ENCODE measurements at places on chromosomes 3 and 15.

GRCh38 chr15:26259581-26259980 lies 396.5 kb upstream of the ATP10A start:
- peak overlapping the region; percentile 58 for H3K27ac ChIP-seq
- no peaks in the 10 kb centered on the region for H3K36me3 ChIP-seq
- no peak for DNase-seq

DNA sequence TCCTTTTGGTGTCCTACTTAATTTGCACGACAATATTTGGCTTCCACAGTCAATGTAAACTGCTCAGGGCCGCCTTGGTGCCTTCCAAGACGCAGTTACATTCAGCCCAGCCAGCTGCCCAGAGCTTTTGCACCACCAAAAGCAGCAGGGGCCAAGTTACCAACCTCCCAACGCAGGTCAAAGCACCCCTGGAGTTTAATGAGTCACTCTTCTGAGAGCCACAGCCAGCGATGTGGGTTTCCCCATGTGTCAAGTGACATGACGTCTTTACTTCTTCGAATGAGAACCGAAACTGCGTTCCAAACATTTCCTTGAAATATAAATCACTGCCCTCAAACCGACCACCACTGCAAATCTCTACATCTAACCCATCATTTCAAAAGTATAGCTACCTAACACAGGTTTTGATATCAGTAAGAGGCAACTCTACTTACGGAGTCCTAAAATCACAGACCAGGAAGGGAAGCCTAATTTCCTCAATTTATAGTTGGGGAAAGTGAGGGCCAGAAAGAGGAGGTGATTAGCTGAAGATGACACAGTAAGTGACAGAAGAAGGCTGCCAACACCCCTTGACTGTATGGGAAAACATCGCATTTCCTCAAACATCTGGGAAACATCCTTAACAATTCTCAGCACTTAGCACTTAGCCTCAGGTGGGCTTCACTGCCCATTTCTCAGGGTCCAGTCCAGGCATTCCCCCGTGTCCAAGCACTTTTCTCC lies 24.5 kb downstream of the MB21D2 start:
- H3K4me3 ChIP-seq = no peak overlapping the region

- no peaks in the 10 kb centered on the region for H3K36me3 ChIP-seq
- DNase-seq = no peak
- H3K27ac ChIP-seq = no peak overlapping the region
Observed at GRCh38 chr15:74265046-74265639, 29.0 kb downstream of the CCDC33 start.

- no peak overlapping the region for H3K4me3 ChIP-seq
- H3K27ac ChIP-seq = no peak overlapping the region
- H3K36me3 ChIP-seq = peaks cover 30% of the 10 kb centered on the region
- H3K4me1 ChIP-seq = no peaks in the 10 kb centered on the region
- no peak for DNase-seq
Observed at GRCh38 chr15:100571592-100572167, 30.3 kb downstream of the LINS1 start.

DNA sequence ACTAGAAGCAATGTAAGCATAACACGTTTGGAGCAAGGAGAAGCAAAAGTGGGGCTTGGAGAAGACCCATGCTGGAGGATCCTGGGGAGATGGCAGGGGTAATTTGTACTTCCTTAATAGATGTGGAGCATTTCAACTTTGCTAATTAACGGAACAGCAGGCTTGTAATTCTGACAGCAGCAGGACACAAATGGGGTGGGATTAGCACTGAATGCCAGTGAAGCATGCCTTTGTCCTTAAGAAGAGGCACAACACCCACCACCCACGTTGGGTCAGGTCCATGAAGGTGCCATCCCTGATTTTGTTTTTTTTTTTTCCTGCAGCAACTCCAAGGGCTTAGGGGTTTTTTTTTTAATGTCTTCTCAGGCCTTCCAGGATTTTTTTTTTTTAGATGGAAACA lies 231.9 kb upstream of the ROPN1 start:
- H3K4me1 ChIP-seq = no peaks in the 10 kb centered on the region
- no peak for DNase-seq
- no peak overlapping the region for H3K4me3 ChIP-seq
- H3K36me3 ChIP-seq = no peaks in the 10 kb centered on the region

DNA sequence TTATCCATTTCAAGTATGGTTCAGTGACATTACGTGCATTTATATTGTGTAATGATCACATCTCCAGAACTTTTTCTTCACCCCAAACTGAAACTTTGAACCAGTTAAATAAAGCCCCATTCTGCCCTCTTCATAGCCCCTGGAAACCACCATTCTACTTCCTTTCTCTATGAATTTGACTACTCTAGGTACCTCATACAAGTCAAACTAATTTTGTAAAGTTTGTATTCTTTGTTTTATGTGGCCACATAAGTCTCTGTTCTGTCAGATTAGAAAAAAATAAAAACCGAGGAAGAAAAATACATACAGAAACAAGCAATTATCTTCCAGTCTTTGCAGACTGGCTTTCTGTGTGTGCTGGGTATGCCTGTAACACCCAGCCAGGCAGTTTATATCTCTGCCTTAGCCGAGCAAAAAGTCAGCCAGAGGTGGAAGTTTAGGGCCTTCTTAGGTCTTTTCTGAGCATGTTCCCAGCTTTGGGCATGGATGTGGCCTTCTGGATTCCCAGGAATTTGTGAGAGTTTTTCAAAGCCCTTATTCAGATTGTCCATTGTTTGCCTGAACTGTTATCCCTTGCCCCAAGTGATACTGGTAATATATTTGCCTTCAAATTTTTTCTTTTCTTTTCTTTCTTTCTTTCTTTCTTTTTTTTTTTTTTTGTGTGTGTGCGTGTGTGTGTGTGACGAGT lies 6.0 kb upstream of the GRAMD1C start:
- no peaks in the 10 kb centered on the region for H3K4me1 ChIP-seq
- DNase-seq = no peak
- H3K4me3 ChIP-seq = no peak overlapping the region
- no peaks in the 10 kb centered on the region for H3K27me3 ChIP-seq

DNA sequence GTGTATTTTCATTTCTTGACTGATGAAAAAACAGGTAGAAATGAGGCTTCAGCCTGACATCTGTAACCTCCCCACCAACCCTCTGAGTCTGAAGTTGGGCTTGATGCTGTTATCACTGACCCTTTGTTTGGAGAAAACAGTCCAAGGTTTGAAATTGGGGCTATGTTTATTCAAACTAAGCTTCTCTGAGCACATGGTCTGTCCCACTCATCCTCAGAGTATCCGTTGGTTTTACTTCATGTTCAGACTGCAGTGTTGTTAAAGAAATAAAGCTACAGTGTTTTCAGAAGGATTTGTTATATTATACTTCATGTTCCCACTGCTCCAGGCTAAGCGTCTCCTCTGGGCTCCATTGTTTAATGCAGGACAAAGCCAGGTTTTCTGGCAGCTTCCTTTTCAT lies 6.0 kb downstream of the MAPKBP1 start:
- no peaks in the 10 kb centered on the region for H3K36me3 ChIP-seq
- H3K27me3 ChIP-seq = no peaks in the 10 kb centered on the region

DNA sequence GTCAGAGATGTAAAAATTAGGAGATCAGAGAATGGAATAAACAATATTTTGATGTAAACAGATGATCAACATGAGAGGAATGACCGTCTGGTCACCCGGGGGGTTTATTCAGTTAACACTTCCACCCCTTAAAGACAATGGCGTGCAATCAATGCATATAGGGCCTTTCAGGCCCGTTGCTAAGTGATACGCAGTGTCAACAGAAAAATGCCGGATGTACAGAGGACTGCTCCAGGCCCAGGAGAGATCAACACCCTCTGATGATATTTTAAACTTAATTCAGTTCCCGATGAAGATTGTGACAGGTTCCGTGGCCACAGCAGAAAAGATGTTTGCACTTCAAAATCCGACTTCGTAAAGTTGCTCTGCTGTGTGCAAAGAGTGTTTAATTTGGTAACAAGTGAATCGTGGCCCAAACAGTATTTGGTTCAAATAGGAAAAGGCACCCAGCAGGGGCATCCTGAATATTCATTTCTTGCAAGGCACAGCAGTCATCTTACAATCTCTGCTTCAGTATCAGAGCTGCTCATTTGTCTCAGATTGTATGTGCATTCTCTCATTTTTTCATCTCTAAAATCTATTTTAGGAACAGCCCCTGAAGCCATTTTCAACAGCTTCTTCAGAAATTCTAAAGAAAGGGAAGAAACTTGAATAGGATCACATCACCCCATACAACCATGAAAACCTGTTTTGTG lies 72.6 kb downstream of the FOXB1 start:
- no peak overlapping the region for H3K4me3 ChIP-seq
- H3K4me1 ChIP-seq = no peaks in the 10 kb centered on the region
- H3K27ac ChIP-seq = no peak overlapping the region
- no peak for DNase-seq
- no peaks in the 10 kb centered on the region for H3K27me3 ChIP-seq

DNA sequence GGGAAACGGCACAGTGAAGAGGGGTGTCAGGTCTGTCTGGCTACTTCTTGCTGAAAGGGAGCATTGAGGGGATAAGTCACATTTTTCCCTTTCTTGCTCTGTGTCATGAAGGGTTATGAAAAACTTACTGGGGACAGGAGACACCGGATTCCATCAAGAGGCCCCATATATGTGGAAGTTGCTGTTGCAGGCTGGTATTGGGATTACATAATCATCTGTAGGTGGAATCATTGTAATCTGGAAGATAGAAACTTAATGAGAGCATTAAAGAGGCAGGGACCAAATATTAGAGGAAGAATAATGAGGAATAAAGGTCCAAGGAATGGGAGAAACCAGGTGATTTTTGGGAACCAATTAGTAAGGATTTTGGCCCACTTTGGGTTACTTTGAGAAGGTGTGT lies 4.2 kb upstream of the TCAIM start:
- H3K27ac ChIP-seq = no peak overlapping the region
- no peaks in the 10 kb centered on the region for H3K36me3 ChIP-seq
- no peaks in the 10 kb centered on the region for H3K4me1 ChIP-seq

GRCh38 chr15:79523266-79523665 lies 91.1 kb downstream of the MINAR1 start:
- H3K36me3 ChIP-seq = no peaks in the 10 kb centered on the region
- peak; percentile 9 for DNase-seq
- H3K4me1 ChIP-seq = no peaks in the 10 kb centered on the region

- DNase-seq = no peak
- H3K27me3 ChIP-seq = no peaks in the 10 kb centered on the region
- no peaks in the 10 kb centered on the region for H3K4me1 ChIP-seq
- H3K36me3 ChIP-seq = no peaks in the 10 kb centered on the region
- no peak overlapping the region for H3K4me3 ChIP-seq
Observed at GRCh38 chr3:12856626-12857025, 15.3 kb upstream of the RPL32 start.

GRCh38 chr3:44974416-44974815 lies 1.6 kb downstream of the ZDHHC3 start:
- no peaks in the 10 kb centered on the region for H3K4me1 ChIP-seq
- no peak for DNase-seq
- no peak overlapping the region for H3K4me3 ChIP-seq
- H3K27me3 ChIP-seq = no peaks in the 10 kb centered on the region
- no peak overlapping the region for H3K27ac ChIP-seq
- no peaks in the 10 kb centered on the region for H3K36me3 ChIP-seq

DNA sequence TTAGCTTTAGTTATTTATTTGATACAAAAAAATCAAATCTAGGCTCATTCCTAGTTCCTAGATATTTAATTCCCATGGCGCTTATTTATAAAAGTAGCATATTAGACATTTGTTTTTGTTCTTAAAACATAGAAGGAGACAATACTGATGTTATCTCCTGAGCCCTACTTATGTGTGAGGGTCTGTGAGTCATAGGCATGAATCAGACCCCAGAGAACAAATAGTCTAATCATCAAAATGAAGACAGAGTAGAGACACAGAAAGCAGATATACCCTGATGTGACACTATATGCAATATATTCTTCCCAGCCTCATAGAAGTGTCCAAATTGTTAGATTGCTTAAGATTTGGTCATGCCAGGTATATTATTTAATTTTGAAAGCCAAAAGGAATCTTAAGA lies 44.9 kb downstream of the PEX5L start:
- H3K4me3 ChIP-seq = no peak overlapping the region
- H3K27ac ChIP-seq = no peak overlapping the region
- no peaks in the 10 kb centered on the region for H3K36me3 ChIP-seq
- H3K27me3 ChIP-seq = no peaks in the 10 kb centered on the region

GRCh38 chr3:195751560-195751959 lies 30.8 kb downstream of the MUC20 start:
- no peak overlapping the region for H3K4me3 ChIP-seq
- no peaks in the 10 kb centered on the region for H3K27me3 ChIP-seq
- DNase-seq = no peak
- no peak overlapping the region for H3K27ac ChIP-seq

DNA sequence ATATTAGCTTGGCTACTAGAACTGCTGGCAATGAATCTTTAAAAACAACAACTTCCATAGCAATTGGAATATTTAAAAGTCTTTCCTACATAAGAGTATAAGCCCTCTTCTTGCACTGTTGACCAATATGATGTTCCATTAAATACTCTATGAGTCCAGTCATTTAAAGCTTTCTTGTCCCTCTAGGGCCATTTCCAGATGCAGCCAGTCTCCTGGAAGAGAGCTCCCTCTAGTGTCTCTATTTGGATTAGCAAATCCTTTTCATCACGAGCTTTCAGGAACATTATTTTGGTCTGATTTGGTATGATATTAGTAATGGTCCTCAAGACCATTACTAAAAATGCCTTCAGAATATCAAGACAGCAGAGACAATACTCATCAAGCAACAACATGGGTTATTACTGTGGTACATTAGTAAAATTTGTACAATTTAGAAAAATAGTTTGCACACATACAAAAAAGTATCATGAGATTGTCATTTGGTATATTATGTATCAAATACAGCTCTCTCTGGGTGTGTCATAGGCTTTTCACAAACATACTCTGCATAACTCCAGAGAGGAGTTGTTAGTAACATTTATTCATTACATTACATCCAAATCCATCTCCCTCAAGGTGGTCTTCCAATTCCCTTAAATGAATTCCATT lies 101.3 kb downstream of the DPH6 start:
- H3K4me3 ChIP-seq = no peak overlapping the region
- no peak overlapping the region for H3K27ac ChIP-seq
- DNase-seq = no peak
- no peaks in the 10 kb centered on the region for H3K36me3 ChIP-seq
- no peaks in the 10 kb centered on the region for H3K4me1 ChIP-seq

All from right atrium auricular region (tissue), 2 donors.